Activated T-helper 1 cell treated with anti-CD3 and anti-CD28 coated beads, Interleukin-2, amount 50 U/mL, for 16 hours (primary cell): ENCODE measurements at places on chromosomes 5 and 9.

GRCh38 chr5:129904667-129905472, 605 bp downstream of the CHSY3 start:
- no peak for DNase-seq

- no peak for DNase-seq
Measured at GRCh38 chr5:125215593-125215992, 469.2 kb upstream of the ZNF608 start.

- DNase-seq: no peak
Measured at GRCh38 chr9:112173489-112174221, 1.4 kb downstream of the SUSD1 start.

- no peak for DNase-seq
Measured at GRCh38 chr9:120331913-120332312, 248.1 kb downstream of the CDK5RAP2 start.

GRCh38 chr9:132669319-132669697, 475 bp downstream of the DDX31 start:
- no peak for DNase-seq

- no peak for DNase-seq
Measured at GRCh38 chr5:67578011-67578410, 381.4 kb upstream of the CD180 start.

DNA sequence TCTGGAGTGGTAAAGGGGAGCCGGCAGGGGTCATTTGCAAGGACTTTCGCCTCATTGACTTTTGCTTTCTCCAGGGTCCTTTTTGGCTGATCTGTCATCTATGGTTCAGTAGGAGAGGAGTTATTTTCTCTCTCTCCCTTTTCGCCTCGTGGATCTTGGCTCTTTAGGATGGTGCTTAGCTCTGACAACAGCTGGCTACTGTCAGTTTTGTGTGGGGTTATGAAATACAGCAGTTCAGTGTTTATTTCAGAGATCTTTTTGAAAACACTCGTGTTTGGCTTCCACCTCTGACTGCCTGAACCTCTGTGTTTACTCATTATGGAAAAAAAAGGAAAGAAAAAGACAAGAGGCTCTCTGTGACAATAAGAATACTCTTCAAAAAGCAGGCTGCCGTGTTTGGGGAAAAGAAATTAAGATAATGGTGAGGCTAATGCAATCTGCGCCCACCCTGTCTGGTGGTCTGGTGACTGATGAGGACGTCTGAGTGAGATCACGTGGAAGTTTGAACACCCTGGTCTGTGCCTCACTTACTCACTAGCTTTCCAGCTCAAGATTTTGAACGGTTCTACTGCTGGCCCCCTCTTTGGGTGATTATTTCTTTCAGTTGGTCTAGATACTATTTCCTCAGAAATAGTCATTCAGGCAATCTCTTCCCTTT, 567.7 kb downstream of the CAAP1 start:
- no peak for DNase-seq

GRCh38 chr5:176748073-176748966, 62.0 kb upstream of the UNC5A start:
- no peak for DNase-seq
